ENCODE measurements at places on chromosomes 3 and 15.

DNA sequence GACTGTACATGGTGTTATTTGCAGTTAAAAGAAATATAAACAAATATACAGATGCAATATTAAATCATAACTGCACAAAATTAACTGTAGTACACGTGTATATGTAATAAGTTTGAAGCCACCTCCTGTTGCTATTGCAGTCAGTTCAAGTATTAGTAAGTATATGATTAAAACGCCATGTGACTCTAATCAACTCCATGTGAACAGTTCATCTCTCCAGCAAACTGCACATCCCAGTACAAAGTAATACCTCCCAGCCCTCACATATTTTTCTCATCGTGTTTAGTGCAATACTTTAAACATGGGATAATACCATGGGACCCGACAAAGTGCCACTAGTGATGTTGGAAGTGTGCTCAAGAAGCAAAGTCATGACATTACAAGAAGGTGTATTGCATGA is 34.6 kb downstream of the PDCD10 start:
- no peak for DNase-seq

DNA sequence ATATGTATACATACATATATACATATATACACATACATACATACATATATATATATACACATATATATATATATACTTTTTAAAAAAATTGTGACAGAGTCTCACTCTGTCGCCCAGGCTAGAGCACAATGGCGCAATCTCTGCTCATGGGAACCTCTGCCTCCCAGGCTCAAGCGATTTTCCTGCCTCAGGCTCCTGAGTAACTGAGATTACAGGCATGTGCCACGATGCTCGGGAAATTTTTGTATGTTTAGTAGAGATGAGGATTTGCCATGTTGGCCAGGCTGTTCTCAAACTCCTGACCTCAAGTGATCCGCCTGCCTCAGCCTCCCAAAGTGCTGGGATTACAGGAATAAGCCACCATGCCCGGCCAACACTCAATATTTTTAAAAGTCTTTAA is 302.5 kb downstream of the UNC13C start:
- DNase-seq = no peak

DNA sequence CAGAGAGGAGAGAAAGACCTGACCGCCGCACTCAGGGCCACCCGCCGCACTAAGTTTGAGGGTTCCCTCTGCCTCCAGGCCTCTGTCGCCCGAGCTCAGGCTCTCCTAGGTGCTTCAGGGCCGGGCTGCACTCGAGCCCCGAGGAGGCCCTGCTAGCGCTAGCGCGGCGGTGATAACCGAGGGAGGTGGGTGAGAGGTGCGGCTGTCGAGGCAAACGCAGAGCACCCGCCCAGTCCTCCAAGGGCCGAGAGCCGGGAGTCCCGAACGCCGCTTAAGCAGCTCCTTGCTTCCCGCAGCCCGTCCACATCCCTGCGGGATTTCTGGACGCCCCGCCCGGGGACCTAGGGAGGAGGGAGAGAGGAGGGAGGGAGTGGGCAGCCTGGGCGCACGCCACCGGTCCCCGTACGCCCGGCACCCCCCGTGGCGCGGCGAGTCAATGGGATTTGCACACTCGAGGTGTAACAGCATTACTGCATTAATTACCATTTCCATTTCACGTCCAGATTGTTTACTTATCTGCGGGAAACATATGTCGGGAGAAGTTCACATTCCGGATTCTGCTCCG is 6.8 kb downstream of the SOX14 start:
- no peak for DNase-seq

DNA sequence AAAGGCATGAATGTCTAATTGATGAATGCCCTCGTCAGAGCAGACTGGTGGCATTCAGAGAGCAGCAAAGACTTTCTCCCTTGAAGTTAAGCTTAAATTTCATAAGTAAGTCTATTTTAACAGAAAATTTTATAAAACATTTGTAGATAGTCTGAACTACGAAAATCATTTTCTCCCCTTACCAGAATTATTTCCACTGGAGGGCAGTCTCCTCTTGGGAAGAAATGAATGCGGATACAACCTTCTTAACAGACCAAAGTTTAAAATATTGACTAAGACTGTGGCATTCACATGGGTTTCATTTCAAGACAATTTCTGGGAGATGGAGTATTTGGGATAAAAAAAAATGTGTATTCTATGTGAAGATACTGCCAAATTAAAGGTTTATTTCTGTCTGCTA is 669.0 kb downstream of the FHIT start:
- DNase-seq = no peak

DNA sequence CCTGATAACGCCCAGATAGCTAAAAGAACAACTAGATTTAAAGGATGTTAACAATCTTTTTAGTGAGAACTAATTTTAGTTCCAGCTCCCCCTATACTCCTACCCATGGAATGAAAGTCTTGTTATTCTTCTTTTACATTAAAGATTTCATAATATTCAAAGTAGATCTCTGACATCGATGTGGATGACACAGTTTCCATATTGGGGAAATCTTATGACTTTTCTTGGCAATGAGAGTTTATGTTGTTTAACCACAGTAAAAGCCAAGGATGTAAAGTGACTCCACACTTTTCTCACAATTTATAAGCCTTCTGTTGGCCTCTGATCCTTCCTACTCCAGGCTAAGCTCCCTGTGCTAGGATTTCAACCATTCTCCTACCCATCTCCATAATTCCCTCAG is 332.6 kb upstream of the KCNMB2 start:
- DNase-seq = no peak
